ENCODE measurements at places on chromosomes 13 and 19.

- DNase-seq = no peak
These were observed at the start of gene CTXN1 for GRCh38 chr19:7926021-7926726. CTXN1 (minus strand) TSS chr19:7926135; CDS start chr19:7925538, 597 bp downstream.

GRCh38 chr19:55370305-55370988 is at the start of gene IL11:
IL11 (minus strand) TSS chr19:55370463; CDS start chr19:55370310, 153 bp downstream.
- DNase-seq = no peak

- DNase-seq = no peak
These were observed 703 bp upstream of the TPM4 start for GRCh38 chr19:16075430-16076153.

GRCh38 chr13:44905556-44905955 is 83.7 kb downstream of the NUFIP1 start:
- no peak for DNase-seq

GRCh38 chr13:90801621-90802020 is 545.9 kb upstream of the MIR17HG start:
- DNase-seq = no peak

GRCh38 chr13:108915095-108915633 is 285.8 kb downstream of the MYO16 start:
- DNase-seq = no peak

GRCh38 chr19:40503320-40503695 is 36.5 kb downstream of the SPTBN4 start:
- no peak for DNase-seq

GRCh38 chr13:38180126-38180525 is 169.5 kb upstream of the UFM1 start:
- no peak for DNase-seq

- DNase-seq = no peak
These were observed 8.6 kb downstream of the MIR17HG start for GRCh38 chr13:91355826-91356710.

- DNase-seq = no peak
These were observed 34.1 kb upstream of the EDNRB start for GRCh38 chr13:77952737-77953136.

DNA sequence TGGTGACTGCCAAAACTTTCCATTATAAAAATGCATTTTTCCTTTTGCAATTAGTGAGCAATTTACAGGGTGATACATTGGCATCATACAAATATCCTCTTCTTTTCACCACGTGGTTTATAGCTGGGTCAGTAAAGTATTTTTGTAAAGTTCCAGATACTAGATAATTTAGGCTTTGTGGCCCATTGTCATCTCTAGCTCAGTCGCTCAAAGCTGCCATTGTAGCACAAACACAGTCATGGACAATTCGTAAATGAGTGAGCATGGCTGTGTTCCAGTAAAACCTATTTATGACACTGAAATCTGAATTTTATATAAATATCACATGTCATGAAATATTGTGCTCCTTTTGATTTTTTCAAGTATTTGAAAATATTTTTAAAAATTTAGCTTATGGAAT is 162.9 kb downstream of the USP12 start:
- DNase-seq = no peak

DNA sequence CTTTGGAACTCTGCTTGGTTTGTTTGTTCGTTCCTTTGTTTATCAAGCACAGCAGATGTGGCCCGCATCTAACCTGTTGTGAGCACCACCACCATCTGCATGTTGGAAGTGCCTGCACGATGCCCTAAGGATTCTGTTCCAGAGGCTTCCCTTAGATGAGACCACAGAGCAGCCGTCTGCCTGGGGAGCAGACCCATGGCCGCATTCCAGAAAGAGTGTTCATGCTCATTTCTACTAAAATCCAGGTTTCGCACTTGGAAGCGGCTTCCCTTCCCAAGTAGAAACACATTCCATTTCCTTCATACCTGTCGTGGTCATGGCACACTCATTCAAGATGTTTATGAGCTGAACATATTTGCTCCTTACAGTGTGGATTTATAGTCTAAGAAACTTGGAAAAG is 27.2 kb downstream of the COL4A2 start:
- DNase-seq = no peak

GRCh38 chr13:33341861-33342452 is 56.4 kb upstream of the STARD13 start:
- no peak for DNase-seq

DNA sequence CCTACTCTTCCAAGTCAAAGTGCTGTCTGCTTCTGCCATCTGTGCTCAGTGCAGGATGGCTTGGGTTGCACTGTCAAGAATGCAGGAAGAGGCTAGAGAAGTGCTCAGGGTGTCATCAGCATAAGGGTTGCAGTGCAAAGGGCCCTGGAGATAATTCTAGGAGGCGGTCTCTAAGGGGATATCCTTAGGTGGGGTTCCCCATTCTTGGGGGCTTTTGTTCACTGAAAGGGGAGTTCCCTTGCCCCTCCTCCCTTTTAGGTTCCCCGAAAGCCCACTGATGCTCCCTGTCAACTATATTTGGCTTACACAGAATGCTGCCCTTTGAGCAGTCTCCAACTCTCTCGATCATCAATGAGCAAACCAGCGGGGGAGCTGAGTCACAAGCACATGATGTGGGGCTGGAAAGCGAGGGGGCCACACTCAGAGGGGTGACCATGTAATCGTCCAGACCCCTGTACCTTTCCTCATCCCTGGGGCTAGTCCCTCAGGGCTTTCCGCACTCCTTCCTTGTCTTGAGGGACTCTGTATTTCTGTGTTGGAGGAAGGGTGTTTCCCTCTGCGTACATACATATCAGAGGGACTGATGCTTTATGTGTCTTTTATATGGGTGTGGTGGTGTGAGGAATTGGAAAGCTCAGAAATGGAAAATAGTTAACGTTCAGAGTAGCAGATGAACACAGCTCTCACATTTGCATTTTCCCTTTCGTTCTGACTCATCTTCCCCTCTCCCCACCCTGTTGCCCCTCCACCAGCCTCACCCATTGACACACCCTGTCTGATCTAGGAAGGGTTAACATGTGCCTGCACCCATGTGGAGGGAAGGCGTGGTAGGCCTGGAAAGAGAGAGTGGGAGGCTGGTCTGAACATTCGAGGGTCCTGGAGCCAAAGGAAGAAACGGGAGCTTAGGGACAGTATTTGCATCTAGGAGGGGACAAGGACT is 6.7 kb downstream of the ZBTB32 start:
- DNase-seq = no peak

DNA sequence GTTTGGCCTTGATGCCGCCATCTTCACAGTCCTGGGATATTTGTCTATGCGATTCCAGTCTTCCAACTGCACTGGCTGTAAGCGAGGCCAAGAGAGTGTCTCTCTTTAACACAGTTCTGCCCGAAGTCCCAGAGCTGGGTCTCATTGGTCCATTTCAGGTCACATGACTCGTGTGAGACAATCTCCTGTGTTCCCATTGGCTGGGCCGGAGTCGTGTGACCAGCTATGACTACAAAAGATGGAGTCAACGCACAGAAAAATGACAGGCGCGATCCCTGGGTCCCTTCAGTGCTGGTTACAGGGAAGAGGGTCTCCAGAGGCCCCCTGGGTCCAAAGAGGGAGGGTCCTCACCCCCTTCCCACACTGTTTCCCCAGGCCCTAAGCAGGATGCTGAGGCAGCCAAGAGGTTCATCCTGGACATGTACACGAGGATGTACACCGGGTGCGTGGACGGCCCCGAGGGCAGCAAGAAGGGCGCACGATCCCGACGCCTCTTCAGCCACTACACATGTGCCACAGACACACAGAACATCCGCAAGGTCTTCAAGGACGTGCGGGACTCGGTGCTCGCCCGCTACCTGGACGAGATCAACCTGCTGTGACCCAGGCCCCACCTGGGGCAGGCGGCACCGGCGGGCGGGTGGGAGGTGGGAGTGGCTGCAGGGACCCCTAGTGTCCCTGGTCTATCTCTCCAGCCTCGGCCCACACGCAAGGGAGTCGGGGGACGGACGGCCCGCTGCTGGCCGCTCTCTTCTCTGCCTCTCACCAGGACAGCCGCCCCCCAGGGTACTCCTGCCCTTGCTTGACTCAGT is 15.9 kb upstream of the S1PR4 start:
- no peak for DNase-seq

- no peak for DNase-seq
These were observed 22.4 kb downstream of the ZNF850 start for GRCh38 chr19:36750066-36750691.

DNA sequence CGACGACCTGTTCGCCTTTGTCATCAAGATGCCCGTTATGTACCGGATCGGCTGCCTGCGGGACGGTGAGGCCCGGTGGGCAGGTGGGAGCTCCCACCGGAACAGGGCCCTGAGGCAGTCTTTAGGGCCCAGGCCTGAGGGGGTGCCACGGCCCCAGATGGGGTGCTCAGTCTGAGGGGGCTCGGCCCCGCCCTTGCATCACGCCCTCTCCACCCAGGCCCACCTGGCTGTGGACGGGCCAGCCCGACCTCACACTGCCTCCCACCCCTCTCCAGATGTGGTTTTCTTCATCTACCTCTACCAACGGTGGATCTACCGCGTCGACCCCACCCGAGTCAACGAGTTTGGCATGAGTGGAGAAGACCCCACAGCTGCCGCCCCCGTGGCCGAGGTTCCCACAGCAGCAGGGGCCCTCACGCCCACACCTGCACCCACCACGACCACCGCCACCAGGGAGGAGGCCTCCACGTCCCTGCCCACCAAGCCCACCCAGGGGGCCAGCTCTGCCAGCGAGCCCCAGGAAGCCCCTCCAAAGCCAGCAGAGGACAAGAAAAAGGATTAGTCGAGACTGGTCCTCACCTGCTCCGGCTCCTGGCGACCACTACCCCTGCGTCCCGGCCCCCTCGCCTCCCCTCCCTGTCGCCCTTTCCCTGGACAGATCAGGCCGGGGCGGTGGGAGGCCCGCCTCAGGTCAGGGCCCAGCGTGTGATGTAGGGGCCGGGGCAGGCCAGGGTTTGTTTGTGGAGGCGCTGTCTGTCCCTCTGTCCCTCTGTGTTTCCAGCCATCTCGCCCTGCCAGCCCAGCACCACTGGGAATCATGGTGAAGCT is 8.7 kb upstream of the RELB start:
- no peak for DNase-seq

GRCh38 chr13:100208002-100208401 is 119.1 kb downstream of the PCCA start:
- no peak for DNase-seq

All from ureter (tissue), 1 donor.